SK-N-DZ (cell line): ENCODE measurements at places on chromosomes 13 and 19.
A peak's percentile ranks its signal among the peaks of the same experiment; 100 is the strongest.

- no peak for DNase-seq
Measured at GRCh38 chr13:49840266-49840665, 47.8 kb upstream of the KPNA3 start.

- DNase-seq = no peak
Measured at GRCh38 chr19:40414542-40415535, 1.7 kb upstream of the PRX start.

DNA sequence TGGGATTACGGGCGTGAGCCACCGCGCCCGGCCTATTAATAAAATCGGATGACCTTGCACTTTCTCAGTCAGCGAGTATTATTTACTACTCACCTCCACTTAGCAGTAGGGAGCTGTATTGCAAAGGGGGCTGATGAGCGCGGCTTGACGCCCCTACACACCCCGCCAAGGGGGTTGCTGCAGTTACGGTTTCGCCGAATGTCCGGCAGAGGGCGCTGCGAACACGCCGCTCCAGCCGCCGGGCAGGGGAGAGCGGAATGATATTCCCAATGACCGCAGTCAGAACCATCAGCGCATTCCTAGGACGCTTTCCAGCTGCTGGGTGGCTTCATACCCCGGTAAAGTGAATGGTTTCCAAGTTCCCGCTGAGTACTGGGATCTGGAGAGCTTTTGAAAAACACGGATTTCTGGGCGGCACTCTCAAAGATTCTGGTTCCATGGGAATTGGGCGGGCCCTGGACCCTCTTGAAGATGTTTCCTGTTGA lies 30.0 kb upstream of the TPT1 start:
- no peak for DNase-seq

DNA sequence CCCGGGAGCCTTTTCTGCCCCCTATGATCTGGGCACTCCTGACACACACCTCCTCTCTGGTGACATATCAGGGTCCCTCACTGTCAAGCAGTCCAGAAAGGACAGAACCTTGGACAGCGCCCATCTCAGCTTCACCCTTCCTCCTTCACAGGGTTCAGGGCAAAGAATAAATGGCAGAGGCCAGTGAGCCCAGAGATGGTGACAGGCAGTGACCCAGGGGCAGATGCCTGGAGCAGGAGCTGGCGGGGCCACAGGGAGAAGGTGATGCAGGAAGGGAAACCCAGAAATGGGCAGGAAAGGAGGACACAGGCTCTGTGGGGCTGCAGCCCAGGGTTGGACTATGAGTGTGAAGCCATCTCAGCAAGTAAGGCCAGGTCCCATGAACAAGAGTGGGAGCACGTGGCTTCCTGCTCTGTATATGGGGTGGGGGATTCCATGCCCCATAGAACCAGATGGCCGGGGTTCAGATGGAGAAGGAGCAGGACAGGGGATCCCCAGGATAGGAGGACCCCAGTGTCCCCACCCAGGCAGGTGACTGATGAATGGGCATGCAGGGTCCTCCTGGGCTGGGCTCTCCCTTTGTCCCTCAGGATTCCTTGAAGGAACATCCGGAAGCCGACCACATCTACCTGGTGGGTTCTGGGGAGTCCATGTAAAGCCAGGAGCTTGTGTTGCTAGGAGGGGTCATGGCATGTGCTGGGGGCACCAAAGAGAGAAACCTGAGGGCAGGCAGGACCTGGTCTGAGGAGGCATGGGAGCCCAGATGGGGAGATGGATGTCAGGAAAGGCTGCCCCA lies 8.5 kb upstream of the CEACAM7 start:
- DNase-seq = no peak

DNA sequence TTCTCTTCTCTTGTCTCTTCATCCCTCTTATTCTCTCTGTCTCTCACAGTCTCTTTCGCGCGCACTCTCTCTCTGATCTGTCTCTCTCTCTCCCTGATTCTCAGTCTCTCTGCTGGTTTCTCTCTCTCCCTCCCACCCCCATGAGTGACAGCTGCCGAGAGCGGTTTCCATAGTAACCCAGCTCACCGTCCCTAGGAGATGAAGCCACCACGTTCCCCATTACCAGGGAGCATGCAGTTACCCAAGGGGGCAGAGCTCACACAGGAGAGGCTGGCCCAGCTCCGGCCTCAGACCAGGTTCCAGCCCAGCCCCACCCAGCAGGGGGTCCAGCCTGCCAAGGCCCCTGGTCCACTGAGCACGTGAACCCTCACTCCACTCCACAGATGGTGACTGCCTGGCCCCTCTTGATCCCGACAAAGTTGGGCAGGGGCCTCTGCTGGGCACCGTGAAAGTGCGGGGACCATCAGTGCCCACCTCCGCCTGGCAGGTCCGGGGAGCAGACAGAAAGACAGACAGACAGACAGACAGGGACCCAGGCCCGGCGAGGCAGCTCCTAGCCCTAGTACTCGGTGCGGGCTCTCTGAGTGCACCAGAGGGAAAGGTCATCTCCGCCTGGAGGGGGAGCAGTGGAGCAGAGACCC lies 50.6 kb downstream of the CELF5 start:
- DNase-seq = peak; percentile 60

DNA sequence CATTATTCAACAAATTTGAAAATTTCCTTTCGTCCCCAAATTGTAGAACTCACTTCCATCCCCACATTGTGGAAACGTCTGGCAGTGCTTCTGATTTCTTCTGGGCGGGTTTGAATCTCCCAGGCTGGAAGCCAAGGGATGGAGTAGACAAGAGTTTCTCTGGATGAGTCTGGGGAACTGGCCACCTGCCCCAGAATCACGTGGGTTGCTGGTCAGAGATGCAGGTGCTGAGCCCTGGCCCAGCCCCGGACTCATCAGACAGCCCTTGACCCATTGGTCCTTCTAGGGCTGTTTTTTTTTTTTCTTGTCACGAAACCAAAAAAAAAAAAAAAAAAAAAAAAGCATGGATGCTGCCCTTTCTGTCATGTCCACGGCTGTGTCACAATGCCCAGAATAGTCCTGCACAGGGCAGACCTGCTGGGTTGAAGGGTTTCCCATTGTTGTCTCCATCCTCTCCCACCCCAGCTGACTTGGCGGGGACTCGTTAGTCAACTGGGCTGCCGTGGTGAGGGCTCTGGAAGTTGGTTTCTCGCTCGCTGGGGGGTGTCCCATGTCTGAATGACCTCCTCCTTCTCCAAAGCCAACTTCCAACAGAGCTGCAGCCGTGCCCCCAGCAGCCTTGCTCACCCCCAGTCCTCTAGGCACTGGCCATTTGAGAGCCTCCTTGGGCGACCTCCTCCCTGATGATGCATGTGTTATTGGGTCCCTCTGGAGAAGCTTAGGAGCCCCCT lies 12.8 kb downstream of the CHST8 start:
- no peak for DNase-seq

DNA sequence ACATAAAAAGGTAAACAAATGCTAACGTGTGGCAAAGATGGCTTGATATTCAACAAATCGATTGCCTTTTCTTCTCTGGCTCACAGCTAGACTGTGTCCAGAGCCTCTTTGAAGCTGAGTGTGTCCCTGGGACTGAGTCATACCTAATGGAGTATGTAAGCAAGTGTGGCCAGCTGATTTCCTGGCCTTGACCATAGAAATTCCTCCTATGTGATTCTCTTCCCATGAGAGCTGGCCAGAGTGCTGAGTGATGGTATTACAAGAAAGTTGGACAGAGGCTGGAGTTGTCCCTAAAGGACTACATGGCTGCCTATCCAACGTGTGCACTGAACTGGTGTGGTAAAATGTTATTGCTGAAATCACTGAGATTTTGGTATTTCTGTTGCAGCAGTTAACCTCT lies 320.1 kb upstream of the SLC10A2 start:
- no peak for DNase-seq

DNA sequence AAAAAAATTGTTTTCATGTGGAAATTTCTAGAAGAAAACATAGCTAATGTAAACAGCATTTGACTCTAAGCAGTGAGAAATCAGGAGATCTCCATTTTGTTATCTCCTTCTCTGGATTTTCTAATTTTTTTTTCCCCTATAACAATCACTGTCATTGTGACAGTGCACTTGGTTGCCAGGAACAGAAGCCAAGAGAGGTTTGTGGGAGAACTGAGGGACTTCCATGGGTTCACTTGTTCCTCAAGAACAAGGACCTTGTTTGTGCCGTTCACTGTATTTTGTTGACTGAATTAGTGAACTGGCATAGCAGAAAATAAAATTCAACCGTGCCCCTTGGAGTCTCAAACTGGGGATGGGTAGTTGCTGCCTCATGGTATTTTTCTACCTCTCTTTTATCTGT lies 17.1 kb downstream of the SHISA7 start:
- DNase-seq = no peak

DNA sequence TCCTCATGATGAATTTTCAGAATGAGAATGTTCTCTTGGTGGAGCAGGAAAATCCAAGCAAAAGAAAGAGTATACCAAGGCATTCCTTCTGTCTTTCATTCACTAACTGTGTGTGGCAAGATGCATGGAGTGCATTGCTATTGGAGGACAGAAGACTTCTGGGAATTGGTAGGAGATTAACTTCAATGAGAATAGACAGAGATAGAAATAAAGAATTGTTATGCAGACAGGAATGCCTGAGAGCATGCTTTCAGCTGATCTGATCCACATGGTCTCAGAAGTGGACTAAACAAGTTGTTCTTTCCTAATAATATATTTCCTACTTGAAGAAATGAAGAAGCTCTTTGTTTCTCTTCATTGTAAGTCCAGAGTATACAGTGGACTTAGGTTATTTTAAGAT lies 303.6 kb downstream of the MYO16 start:
- DNase-seq = no peak

- no peak for DNase-seq
Measured at GRCh38 chr13:105282406-105283285, 1252.8 kb downstream of the EFNB2 start.

DNA sequence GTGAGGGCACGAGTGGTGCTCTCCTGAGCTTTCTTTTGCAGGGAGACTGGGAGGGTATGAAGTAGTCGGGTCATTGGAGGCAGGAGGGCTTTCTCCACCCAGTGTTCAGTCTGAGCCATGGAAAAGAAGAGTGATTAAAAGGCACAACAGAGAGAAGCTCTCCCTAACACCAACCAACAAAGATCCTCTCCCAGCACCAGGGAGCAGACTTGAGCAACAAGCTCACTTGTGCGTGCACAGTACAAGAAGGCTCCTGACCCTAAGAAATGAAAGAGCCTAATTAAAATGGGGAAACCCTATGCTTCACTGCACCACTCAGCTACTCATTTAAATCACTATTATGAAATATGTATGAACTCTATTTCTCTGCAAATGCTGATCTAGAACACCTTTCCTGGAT lies 276.3 kb upstream of the SOX21 start:
- no peak for DNase-seq

DNA sequence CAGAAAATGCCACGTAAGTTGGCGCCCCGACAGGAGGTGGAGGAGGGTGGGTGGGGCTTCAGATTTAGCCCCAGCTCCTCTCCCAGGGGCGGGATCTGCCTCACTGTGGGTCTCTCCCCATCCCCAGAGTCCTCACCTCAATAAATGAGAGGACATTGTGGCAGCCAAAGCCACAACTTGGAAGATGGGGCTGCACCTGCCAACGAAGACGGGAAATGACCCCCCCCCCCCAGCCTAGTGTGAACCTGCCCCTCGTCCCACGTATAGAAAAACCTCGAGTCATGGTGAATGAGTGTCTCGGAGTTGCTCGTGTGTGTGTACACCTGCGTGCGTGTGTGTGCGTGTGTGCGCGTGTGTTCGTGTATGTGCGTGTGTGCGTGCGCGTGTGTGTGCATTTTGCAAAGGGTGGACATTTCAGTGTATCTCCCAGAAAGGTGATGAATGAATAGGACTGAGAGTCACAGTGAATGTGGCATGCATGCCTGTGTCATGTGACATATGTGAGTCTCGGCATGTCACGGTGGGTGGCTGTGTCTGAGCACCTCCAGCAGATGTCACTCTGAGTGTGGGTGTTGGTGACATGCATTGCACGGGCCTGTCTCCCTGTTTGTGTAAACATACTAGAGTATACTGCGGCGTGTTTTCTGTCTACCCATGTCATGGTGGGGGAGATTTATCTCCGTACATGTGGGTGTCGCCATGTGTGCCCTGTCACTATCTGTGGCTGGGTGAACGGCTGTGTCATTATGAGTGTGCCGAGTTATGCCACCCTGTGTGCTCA lies 1.5 kb upstream of the TRAPPC5 start:
- DNase-seq = peak; percentile 42

DNA sequence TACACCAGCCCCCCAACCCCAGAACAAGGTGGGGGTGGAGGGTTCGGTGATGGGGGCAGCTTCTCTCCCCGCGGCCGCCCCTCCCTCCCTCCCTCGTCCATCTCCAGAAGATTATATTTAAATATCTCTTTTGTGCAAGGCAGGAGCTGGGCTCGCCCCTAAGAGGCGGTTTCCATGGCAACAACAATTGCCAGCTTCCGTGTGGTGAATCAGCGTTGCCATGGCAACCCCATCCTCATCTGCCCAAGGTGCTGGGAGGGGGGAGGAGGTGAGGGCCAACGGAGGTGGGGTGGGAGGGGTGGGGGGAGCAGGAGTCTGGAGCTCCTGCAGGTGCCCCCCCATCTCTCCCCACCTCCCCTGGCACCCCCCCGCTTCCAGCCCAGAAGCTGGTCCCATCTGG lies 46.4 kb downstream of the CELF5 start:
- peak; percentile 88 for DNase-seq

DNA sequence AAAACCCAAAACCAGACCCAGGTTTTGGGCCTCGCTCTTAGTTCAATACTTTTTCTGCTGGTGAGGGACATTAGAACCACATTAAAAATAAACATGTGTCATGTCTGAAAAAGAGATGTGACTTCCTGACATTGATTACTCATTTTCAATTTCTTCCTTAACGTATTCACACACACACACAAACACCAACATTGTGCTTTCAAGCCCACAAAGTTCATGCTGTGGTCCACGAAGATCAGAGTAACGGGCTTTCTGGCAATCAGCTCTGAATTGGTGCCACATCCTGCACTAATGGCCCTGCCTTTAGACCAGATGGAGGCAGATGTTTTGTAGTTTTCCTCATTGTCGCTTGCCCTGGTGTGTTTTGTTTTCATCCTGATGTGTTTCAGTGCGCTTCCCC lies 47.9 kb upstream of the POMP start:
- DNase-seq = no peak

DNA sequence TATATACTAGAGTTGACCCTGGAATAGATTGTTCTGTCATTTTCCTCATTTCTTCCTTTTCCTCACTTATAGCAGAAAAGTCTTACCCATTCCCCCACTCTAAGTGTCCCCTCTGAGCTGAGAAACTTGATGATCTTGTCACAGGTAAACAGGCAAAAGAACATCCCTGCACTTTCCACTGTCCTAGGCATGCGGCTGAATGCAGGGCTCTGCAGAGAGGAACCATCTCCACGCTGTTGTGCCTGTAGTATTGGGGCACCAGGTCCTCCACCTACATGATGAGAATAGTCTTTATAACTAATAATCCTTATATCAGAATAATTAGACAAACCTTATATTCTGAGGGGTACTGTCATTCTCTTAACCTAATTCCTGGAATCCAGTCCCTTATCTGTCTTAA lies 211.3 kb downstream of the RBM26 start:
- no peak for DNase-seq

DNA sequence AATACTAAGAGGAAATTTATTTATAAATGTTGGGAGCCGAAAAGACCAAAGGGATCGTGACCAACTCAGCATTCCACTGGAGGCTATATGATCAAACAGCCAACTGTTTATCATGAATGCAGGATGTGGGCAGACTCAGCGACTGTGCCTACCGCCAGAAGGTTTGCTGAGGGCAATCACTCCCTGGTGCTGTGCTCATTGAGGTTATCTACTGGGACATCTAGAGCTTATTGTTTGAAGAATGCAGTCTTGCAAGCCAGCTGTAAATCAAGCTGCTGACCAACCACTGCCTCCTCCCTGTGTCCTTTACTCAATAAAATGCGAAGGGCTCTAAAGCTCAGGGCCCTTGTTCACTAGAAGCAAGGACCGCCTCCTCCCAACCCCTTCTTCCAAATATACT lies 8.5 kb upstream of the XPO4 start:
- DNase-seq = no peak
